AG09319 (cell line): ENCODE measurements at places on chromosomes 2 and 18.

DNA sequence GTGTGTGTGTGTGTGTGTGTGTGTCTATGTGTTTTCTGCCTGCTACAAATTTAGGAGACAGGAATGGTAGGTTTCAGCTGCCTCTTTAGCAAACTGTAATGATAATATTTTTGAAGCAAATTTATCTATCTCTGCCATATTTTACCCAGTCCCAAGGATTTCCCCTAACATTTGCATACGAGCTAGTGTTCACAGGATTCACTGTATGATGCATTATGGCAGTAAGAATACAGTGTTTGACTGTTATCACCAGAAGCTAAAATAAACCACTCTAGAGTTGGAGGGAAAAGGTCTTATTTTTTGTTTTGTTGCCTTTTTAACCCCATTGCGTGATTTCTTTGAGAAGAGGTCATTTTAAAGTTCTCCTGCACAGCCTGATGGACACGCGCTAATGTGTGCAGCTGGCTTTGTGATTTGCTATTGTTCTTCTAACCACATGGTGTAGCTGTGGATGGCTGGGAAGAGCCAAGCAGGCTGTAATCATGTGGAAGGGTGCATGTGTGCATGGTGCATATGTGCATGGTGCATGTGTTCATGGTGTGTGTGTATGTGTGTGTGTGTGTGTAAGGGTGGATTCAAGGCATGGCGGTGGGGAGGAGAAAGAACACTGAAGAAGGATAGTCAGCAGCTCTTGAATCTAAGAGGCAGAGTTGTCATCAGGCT lies 62.4 kb downstream of the PLB1 start:
- DNase-seq = no peak

GRCh38 chr2:10864251-10864650 lies 47.5 kb upstream of the KCNF1 start:
- DNase-seq = no peak

DNA sequence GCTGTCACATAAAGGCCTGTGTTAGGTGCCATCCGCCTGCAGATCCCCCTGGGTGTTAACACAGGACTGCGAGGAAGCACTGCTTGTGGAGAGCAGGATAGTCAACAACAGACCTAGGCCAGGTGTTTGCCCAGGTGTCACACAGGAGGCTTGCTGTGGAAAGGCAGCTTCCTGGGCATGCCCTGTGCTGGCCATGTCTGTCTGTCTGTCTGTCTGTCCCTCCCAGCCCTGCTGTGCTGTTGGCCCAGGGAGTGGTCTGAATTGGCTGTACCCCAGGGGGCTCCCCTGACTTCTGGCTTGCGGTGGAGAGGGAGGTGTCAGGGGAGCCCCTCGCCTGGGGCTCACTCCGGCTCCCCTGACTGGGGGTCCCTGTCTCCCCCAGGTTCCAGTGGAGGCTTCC lies 53.2 kb downstream of the SH3BP4 start:
- no peak for DNase-seq

- DNase-seq = no peak
Measured at GRCh38 chr2:232299084-232299483, 79.5 kb upstream of the ALPP start.

- no peak for DNase-seq
Measured at GRCh38 chr2:136112317-136113208, 5.4 kb downstream of the CXCR4 start.

GRCh38 chr2:69538872-69539548 lies 101.8 kb upstream of the NFU1 start:
- DNase-seq = no peak

GRCh38 chr2:196977507-196977906 lies 51.0 kb upstream of the PGAP1 start:
- no peak for DNase-seq

DNA sequence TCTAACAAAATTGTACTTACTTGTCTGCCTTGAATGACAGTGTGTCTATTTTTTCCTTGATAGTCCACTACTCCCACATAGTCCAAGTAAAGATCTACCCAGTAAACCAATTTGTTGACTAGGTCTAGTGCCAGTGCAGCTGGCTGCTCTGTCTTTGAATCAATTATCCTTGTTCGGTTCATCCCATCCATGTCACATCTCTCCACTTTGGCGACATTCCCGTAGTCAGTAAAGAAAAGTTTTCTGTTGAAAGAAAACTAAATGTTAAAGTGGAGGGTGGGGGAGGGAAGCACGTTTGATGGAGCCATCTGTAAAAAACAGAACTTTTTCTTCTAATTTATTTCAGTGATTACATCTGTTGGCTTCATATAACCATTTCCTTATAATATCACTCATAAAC lies 1068.8 kb downstream of the LRP1B start:
- DNase-seq = no peak

DNA sequence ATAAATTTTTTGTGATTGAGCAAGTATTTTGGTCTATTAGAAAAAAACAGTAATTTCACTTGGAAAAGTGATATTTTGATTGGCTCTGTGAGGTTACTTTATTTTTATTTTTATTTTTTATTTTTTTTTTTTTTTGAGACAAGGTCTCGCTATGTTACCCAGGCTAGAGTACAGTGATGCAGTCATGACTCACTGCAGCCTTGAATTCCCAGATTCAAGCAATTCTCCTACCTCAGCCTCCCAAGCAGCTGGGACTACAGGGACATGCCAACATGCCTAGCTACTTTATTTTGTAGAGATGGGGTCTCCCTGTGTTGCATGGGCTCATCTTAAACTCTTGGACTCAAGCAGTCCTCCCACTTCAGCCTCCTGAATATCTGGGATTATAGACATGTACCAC lies 60.9 kb upstream of the MGAT5 start:
- no peak for DNase-seq

DNA sequence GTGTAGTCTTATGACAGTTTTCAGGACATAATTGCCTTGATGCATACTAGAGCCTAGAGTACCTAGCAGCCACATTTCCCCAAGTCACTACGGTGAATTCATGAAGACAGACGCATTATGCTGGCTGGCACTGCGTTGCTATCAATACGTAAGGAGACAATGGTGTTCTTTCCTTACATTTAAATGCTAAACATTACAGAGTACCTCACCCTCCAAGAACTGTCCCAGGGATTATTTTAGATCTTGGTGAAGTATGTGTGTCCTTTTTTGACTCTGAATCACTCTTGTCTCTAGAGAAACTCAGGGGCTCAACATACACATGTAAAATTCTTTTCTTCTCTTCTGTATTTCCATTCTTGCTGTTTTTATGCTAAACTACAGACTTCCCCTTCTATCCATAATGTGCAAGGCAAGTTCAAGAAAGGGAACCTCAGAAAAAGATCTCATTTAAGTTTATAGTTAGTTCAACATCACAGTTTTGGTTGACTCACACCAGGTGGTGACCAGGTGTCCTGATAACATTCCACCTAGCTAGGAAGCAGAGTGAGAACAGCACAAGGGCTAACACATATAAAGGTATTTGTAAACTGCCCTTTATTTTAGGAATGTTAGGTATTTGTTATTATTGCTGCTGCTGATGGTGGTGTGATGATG lies 212.4 kb upstream of the HNRNPA3 start:
- DNase-seq = no peak

- DNase-seq = peak; percentile 43
Measured at GRCh38 chr2:41932241-41933045, 115.4 kb upstream of the PKDCC start.

DNA sequence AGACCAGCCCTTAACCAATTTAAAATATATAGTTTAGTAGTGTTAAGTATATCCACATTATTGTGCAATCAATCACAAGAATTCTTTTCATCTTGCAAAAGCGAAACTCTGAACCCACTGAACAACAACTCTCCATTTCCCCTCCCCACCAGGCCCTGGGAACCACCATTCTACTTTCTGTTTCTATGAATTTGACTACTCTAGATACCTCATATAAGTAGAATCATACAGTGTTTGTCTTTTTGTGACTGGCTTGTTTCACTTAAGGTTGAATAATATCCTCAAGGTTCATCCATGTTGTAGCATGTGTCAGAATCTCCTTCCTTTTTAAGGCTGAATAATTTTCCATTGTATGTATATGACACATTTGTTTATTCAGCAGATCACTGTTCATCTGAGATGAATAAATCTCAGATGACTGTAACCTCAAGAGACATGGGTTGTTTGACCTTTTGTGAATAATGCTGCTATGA lies 8.1 kb upstream of the SOS1 start:
- no peak for DNase-seq

- DNase-seq = no peak
Measured at GRCh38 chr2:2744107-2744506, 413.0 kb upstream of the MYT1L start.

- DNase-seq = no peak
Measured at GRCh38 chr2:28406276-28407096, 13.8 kb downstream of the FOSL2 start.

DNA sequence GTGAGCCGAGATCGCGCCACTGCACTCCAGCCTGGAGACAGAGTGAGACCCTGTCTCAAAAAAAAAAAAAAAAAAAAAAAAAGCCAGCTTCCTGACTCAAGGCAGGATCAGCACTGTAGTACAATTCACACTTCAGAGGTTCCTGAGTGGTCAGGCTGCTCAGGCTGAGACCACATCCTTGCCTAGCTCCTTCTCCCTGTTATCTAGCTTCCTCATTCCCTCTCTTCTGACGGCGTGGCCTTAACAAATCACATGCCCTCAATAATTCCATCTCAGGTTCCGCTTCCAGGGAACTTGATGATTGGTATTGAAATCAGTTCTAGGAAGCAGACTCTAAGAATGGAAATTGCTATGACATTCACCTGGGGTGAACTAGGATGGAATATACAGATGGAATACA lies 29.8 kb upstream of the KDM3A start:
- DNase-seq = no peak

DNA sequence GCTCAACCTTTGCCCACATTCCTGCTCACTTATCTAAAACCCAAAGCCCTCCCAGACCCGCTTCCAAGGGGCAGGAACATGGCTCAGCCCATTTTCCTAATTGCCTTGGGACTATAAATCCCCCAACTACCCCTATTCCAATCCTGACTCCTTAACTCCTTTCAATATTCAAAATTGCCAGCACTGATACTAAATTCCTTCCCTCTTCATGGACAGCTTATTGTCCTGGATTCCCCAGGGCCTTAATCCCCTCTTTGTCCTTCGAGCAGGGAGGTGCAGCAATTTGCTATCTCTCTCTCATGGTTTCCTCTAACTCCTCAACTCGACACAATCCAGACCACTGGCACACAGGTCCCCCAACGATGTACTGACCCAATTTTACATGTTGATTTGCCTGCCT lies 99.1 kb downstream of the SLC25A12 start:
- no peak for DNase-seq
